Activated gamma-delta T cell treated with Interleukin-2 at 50 U/mL for 16 hours (primary cell): ENCODE measurements at places on chromosomes 13 and 19.

DNA sequence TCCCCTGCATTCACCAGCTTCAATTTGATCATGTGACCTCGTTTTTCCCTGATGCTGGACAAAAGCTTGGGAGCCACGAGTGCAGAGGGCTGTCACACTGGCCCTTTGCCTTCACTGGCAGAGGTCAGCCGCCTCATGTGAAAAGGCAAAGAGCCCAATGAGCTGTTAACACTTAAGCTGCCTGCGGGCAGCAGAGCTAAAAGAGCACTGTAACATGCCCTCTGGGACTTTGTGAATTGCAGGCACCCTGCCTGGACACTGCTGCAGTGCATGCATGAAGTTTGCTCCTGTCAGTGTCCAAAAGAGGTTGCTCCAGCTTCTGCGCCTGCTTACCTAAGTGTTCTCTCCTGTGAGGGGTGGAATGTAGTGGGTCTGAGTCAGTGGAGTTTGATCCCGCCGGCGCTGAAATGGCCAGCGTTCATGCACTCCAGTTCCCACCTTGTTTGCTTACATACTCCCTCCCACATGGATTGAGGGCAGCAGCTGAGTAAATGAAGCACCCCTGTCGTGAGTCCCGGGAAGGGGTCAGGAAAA lies 193.7 kb downstream of the RFC3 start:
- no peak for DNase-seq

DNA sequence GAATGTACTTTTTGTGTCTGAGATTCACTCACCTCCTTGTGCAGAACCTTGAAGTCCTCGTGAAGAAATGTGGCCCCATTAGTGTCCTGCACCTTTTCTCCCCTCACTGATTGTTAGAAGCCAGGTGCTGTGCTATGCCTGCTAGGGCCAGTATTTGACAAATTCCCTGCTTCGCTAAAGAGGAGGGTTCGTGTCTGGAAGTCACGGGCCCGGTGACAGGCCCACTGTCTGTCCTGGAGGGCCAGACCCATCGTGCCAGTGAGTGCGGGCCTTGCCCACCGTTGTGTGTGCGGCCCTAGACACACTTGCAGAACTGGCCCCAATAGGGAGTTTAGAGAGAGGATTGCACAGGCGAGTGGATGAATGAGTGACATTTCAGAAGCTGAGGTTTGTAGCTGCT lies 36.8 kb upstream of the GAS6 start:
- DNase-seq, result no peak

GRCh38 chr19:18311502-18312091 lies 11.3 kb downstream of the LSM4 start:
- no peak for DNase-seq

- no peak for DNase-seq
Observed at GRCh38 chr13:41928323-41928722, 32.6 kb downstream of the VWA8 start.

DNA sequence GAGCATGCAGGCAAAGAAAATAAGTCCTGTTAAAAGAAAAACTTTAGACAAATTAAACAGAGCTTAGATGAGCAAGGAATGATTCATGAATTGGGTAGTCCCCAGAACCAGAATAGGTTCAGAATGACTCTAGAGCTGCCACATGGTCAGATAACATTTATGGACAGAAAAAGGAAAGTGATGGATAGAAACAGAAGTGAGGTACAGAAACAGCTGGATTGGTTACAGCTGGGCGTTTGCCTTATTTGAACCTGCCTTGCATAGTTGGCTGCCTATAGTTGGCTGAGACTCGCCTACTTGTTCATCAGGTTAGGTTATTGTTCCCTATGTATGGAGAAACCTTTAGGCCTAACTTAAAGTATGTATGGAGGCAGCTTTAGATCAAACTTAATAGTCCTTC lies 35.4 kb downstream of the WDFY2 start:
- no peak for DNase-seq

GRCh38 chr19:43695985-43696704 lies 19.7 kb upstream of the IRGC start:
- no peak for DNase-seq

DNA sequence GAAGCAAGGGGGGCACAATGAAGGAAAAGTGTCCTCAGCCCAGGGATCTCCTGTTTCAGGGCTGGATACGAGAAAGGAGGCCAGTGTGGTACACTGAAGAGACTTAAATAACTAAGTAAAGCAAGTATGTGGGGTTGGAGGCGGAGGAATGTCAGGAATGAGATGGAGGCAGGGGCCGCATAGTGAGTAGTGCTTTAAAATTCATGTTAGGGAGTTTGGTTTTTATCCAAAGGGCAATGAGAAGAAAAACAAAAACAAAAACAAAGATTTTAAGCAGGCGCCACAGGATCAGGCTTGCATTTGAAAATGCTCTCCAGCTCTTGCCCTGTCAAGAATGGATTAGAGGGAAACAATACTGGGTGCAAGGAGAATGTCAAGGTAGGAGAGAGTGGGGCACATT lies 273.4 kb downstream of the DCLK1 start:
- DNase-seq, result no peak

- no peak for DNase-seq
Observed at GRCh38 chr19:39126312-39127187, 964 bp downstream of the PAK4 start.

GRCh38 chr19:38034492-38034860 lies 127.5 kb downstream of the SIPA1L3 start:
- no peak for DNase-seq

DNA sequence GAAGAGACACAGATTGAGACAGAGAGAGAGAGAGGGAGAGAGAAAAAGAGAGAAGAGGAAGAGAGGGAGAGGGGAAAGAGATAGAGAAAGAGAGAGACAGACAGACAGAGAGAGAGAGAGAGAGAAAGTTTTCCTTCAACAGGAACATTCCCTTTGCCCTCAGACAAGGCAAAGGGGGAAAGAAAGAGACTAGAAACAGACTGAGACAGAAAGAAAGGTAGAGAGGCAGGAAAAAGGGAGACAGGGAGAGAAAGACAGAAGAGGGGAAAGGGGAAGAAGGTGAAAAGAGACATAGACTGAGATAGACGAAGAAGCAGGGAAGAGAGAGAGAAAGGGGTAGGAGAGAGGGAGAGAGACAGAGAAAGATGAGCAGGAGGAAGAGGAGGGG lies 18.5 kb upstream of the ZNF175 start:
- no peak for DNase-seq

- no peak for DNase-seq
Observed at GRCh38 chr13:35791184-35791851, 314.8 kb upstream of the MAB21L1 start.

DNA sequence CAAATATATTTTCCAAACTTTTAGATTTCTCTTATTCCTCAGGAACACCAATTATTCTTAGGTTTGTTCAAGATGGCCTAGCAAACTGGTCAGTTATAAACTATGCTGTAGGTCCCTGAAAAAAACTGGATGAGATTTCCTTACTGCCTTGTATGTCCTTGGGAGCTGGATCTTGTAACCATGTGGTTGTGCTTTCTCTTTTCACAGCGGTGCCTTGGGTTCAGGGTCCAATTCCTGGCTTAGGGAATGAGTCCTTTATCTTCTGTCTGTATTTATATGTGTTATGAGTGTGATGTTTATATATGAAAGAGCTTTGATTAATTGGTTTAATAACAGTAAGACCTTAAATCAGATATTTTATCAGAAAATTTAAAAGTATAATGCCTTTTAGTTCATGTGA lies 23.5 kb upstream of the GRTP1 start:
- DNase-seq, result no peak

GRCh38 chr13:40456979-40457553 lies 209.4 kb downstream of the FOXO1 start:
- DNase-seq, result no peak

DNA sequence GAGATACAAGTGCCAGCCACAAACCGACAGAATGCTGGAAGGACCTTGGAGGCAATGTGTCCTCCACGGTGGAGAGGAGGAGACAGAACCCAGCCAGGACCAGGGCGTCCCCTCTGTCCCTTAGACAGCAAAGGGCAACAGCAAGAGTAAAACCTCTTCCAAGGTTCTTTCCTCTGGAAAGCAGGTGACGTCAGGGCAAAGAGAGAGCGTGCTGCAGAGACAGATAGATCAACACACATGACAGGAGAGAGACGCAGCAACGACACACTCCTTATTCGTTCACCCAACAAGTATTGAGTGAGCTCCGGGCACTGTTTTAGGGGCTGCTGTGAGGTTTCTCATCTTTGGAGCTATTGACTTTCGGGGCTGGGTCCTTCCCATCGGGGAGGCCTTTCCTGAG lies 1.3 kb upstream of the GALP start:
- no peak for DNase-seq
